CD8-positive, alpha-beta memory T cell (primary cell): ENCODE measurements at places on chromosomes 6 and 20.

DNA sequence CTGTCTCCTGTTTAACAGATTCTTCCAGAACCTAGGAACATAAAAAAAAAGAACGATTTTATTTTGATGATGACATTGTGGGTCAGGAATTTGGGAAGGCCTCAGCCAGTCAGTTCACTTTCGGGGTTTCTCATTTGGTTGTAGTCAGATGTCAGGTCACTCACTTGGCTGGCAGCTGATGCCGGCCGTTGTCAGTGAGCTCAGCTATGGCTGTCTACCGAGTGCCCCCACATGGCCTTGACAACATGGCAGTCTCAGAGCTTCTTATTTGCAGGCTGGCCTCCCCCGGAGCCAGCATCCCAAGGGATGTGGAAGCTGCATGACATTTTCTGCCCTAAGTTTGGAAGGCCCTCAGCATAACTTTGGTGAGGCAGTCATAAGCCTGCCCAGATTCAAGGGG, 11.5 kb downstream of the RNF217 start:
- DNase-seq, result no peak

DNA sequence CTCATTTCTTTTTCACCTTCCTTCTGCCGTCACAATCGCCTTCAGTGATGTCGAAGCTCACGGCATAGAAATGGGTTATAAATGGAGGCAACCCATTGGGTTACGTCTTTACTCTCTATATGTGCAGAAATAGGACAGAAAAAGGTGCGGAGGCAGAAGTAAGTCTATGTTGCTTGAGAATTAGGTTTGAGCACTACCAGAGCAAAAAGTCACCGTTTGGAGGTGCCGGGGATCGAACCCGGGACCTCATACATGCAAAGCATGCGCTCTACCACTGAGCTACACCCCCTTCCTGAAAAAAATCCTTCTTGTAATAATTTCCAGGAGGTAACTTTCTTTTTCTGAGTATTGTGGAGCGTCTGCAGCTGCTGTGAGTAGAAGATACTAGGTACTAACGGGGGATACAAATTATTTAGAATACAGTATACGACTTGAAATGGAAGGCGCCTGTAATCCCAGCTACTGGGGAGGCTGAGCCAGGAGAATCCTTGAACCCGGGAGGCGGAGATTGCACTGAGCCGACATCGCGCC, 134.2 kb downstream of the TRIM27 start:
- DNase-seq, result no peak

GRCh38 chr6:148559848-148560433, 186.9 kb upstream of the UST start:
- peak; percentile 78 for DNase-seq

- no peak for DNase-seq
These were observed 70.6 kb upstream of the F13A1 start for GRCh38 chr6:6390849-6391602.

DNA sequence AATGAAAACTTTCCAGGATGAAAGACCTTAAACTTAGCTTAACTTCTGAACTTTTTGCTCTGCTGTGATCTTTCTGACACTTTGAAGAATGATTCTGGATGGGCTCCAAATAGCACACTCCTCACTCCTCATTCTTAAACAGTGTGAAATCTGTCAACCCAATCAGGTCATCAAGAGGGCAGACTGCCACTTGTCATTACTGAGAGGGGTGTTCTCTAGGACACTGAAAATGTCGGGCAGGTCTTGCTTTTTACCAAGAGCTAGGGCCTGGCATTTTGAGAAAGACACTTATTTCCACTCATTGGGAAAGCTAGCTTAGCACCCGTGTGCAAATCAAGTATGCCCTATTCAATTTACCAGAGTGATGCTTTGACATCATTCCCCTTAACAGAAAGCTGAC, 122.2 kb downstream of the MTFR2 start:
- DNase-seq, result no peak

DNA sequence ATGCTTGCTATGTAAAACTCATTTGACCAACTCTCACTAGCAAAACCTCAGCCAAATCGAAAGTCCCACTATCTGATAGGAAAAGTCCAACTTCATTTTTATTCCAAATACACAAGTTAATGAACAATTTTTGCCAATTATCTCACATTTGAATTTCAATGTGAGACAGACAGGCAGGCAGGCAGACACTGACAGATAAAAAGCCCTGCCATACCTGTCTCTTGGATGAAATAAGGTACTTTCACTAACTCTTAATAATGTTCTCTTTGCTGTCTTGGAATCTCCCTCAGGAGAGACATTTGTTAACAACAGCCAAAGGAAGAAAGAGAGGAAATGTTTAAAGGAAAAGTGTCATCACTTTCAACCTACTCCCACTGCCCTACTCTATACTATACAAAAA, 82.0 kb downstream of the RNGTT start:
- DNase-seq, result no peak

- DNase-seq, result no peak
These were observed 209.2 kb downstream of the ANKRD60 start for GRCh38 chr20:58019027-58019849.

DNA sequence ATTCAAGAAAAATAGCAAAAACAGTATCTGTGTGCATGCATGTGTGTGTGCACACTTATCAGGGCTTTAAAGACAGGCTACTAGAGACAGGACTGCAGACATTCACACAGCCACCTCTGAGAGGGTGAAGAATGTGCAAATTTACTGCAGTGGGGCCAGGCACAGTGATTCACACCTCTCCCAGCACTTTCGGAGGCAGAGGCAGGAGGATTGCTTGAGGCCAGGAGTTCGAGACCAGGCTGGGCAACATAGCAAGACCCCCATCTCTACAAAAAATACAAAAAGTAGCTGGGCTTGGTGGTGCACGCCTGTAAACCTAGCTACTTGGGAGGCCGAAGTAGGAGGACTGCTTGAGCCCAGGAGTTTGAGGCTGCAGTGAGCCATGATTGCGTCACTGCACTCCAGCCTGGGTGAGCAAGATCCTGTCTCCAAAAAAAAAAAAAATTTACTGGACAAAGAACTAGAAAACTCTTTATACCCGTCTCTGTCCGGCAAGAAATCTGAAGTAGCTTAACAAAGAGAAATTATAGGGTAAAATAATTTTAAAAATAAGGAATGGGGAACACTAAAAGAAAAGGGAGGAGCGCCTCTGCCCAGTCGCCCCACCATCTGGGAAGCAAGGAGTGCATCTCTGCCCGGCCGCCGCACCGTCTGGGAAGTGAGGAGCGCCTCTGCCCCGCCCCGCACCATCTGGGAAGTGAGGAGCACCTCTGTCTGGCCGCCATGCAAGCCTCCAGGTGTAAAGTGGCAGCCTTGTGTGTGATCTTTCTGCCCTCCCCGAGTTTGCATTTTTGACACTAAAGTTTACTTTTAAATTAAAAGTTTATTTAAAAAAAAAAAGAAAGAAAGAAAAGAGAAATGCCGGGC, 105.1 kb downstream of the ZMYND8 start:
- no peak for DNase-seq

DNA sequence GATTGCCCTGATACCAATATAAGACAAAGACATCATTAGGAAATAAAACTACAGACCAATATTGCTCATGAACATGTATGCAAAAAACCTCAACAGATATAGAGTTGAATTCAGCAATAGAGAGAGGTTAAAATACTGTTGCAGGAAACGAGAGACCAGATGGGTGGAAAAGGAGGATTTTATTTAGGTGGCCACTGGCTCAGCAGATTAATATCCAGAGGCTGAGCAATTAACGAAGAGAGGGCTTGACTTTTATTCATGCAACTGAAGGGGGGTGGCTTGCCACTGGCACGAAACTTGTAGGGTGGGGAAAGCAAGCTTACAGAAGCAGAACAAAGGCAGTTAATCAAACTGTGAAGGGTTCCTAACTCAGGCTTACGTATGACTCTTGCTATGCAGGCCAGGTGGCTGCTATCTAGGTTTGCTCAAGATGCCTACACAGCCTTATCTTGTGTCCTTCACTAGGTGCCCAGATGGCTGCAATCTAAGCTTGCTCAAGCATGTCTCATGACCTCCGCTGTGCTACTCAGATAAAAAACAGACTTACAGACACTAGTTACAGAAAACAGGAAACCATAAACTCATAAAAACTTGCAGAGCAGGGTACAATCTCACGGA, 126.4 kb downstream of the MMUT start:
- DNase-seq, result no peak

- no peak for DNase-seq
These were observed 113.9 kb downstream of the WDR27 start for GRCh38 chr6:169587975-169588374.

DNA sequence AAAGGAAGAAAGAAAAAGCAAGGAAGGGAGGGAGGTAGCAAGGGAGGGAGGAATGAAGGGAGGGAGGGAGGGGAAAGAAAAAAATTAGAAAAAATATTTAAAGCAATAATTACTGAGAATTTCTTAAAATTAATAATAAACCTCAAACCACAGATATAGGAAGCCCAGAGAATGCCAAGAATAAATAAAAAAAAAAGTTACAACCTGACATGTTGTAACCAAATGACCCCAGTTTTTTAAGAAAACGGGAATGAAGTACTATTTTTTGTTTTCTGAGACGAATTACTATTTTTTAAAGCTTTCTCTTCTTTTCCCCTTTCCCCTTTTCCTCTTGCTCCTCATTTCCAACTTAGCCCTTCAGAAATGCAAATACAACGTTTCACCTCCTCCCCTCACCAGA, 16.7 kb downstream of the SLC17A1 start:
- DNase-seq, result no peak

DNA sequence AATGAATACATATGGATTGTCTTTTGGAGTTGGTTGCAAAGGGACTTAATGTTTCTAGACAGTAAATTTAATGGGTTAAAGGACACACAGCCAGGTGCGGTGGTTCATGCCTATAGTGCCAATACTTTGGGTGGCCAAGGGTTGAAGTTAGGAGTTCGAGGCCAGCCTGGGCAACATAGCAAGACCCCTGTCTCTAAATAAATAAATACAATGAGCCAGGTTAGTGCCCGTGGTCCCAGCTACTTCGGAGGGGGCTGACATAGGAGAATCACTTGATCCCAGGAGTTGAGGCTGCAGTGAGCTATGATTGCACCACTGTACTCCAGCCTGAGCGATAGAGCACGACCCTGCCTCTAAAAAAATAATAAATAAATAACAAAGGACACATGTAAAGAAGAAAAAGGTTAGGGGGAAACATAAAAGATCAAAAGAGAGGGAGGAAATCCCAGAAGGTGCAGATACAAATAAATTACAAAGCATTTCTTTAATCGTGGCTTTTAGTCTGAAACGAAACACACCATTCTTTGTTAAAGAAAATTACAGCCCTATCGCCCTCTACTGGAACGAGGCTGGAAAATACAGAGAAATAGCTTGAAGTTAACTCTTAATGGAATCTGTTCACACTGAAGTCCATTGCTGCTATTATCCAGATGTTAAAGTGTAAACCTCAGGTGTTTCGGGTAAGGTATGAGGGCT, 42.6 kb upstream of the SCML4 start:
- DNase-seq, result no peak

DNA sequence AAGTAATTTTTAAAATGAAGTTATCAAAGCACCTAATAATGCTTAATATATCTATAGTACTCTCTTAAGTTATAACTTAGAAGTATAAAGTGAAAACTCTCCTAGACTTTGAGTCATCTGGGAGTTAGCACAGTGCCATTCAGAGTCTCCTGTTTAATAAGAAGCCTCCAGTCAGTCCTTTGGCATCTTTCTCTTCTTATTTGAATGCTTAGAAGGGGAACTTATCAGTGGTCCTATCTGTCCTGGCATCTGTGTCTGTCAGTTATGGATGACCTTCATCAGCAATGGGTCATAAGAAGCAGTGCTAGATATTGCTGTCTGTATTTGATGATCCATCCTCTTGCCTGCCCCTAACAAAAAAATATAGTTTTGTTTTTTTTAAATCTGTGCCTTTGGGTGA, 15.2 kb downstream of the TMEM200A start:
- DNase-seq, result no peak

DNA sequence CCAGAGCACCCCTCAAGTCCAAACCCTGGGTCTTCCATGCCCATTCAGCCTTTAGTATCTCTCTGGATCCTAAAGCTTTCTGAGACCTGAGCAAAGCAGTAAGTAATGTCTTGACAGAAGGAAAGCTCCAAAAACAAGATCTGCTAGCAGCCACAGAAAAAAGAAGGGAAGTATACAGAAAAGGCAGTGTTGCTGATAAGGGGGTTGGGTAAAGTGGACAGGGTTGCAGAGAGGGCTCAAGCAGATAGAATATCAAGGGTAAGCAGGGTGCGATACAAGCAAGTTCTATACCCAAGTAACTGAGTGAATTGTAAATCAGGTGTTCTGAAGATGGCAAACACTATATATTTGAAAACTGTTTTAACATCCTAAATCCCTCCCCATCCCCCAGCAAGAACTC, 113.4 kb upstream of the CARMIL1 start:
- no peak for DNase-seq

DNA sequence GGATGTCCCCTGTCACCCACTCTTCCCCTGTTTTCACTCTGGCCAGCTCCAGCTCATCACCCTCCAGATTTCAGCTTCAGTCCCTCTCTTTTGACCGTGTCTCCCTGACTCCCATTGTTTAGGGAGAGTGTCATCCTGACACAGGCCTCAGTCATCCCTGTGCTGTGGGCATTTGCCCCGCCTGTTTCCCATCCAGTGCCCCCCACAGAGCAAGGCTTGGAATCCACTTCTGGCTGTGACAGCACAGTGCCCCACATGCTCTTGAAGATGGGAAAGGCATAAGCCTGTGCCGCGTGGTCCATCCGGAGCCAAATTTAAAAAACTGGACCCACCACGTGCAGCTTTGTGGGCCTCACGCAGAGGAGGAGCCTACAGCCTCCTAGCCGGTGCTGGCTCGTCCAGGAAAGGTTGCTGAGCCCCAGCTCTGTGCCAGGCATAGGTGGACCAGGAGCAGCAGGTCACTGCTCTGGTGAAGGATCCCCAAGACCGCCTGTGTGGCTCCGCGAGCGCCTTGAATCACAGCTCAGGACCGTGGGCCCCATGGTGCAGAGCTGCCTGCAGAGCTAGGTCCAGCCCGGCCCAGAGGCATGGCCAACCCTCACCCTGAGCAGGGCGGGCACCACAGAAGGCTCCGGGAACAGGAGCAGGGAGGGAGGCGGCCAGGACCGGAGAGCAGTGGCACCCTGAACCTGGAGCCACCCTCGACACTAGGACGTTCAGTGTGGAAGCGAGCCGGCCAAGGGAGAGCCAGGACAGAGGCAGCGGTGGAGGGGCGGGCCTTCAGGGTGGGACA, 172.8 kb downstream of the CDH4 start:
- no peak for DNase-seq
